A375 (cell line): ENCODE measurements at places on chromosomes 5 and 9. TPM values are rescaled to one million over a fixed set of nuclear protein-coding genes. Genes with fewer than 3 reads are reported as not detected.

The LRRC70 gene
- 0.11 and 0.69 TPM in 2 replicates for total RNA-seq

The GDNF gene
- total RNA-seq = 0.45 and 1.5 TPM in 2 replicates

The SMAD5 gene
- 42.7 and 65.3 TPM in 2 replicates for total RNA-seq

The NKD2 gene
- 0.49 and 0.72 TPM in 2 replicates for total RNA-seq

The WDR31 gene
- 1.2 and 1.3 TPM in 2 replicates for total RNA-seq

The PTGES gene
- total RNA-seq = 20.8 and 27.2 TPM in 2 replicates

The HMMR gene
- total RNA-seq = 53.9 and 55.5 TPM in 2 replicates

The LYRM7 gene
- total RNA-seq = 8.0 and 8.1 TPM in 2 replicates

The FBP2 gene
- not detected in 2 replicates for total RNA-seq

The GABRA1 gene
- total RNA-seq = not detected in 2 replicates

The FYB1 gene
- total RNA-seq = 1.0 and 2.4 TPM in 2 replicates

The ADAMTS6 gene
- 3.1 and 3.2 TPM in 2 replicates for total RNA-seq

The CARD9 gene
- 2.5 and 4.3 TPM in 2 replicates for total RNA-seq

The RANBP6 gene
- 15.1 and 18.5 TPM in 2 replicates for total RNA-seq

The CCDC187 gene
- under 0.01 TPM in 1 of 2 replicates, not detected in the other for total RNA-seq

The CYLC2 gene
- total RNA-seq = not detected in 2 replicates

The CCDC192 gene
- total RNA-seq = 0.27 TPM in 1 of 2 replicates, not detected in the other

The MAPK9 gene
- total RNA-seq = 13.3 and 15.3 TPM in 2 replicates

The POLR3G gene
- total RNA-seq = 28.3 and 39.6 TPM in 2 replicates

The PBX3 gene
- total RNA-seq = 43.5 and 48.5 TPM in 2 replicates

The IQGAP2 gene
- total RNA-seq = 0.98 and 1.4 TPM in 2 replicates

The FCN1 gene
- total RNA-seq = not detected in 2 replicates

The C5orf58 gene
- total RNA-seq = 0.58 and 6.4 TPM in 2 replicates

The TGFBI gene
- total RNA-seq = 137 and 173 TPM in 2 replicates

The GKAP1 gene
- 4.0 and 5.4 TPM in 2 replicates for total RNA-seq

The EPB41L4A gene
- total RNA-seq = not detected in 2 replicates

The DIRAS2 gene
- total RNA-seq = not detected in 2 replicates

The MYMK gene
- not detected in 2 replicates for total RNA-seq

The ROPN1L gene
- 3.9 and 5.3 TPM in 2 replicates for total RNA-seq

The C7 gene
- 0.11 TPM in 1 of 2 replicates, not detected in the other for total RNA-seq

The NDST1 gene
- 14.9 and 28.7 TPM in 2 replicates for total RNA-seq

The SLC34A3 gene
- not detected in 2 replicates for total RNA-seq

The MYOZ3 gene
- total RNA-seq = not detected in 2 replicates

The SHC3 gene
- 0.03 and 0.04 TPM in 2 replicates for total RNA-seq

The ZCCHC9 gene
- total RNA-seq = 38.0 and 41.7 TPM in 2 replicates

The ZBTB26 gene
- 3.1 and 3.3 TPM in 2 replicates for total RNA-seq

The GAPT gene
- total RNA-seq = not detected in 2 replicates

The KCNV2 gene
- not detected in 2 replicates for total RNA-seq

The GPR150 gene
- total RNA-seq = not detected in 2 replicates

The CATSPER3 gene
- 0.49 TPM in 1 of 2 replicates, not detected in the other for total RNA-seq

The NUP188 gene
- total RNA-seq = 56.5 and 64.3 TPM in 2 replicates

The TMC1 gene
- 0.19 and 0.29 TPM in 2 replicates for total RNA-seq

The INPP5E gene
- 11.2 and 11.9 TPM in 2 replicates for total RNA-seq

The PCAT7 gene
- total RNA-seq = 9.3 and 9.9 TPM in 2 replicates

The PRELID2 gene
- total RNA-seq = 13.3 and 15.2 TPM in 2 replicates

The RELL2 gene
- total RNA-seq = 6.0 and 8.6 TPM in 2 replicates

The BHMT2 gene
- total RNA-seq = not detected in 2 replicates
